NCI-H510A (cell line): ENCODE measurements at places on chromosomes 3 and 15.

- no peak for DNase-seq
These were observed 30.1 kb upstream of the C3orf80 start for GRCh38 chr3:160195106-160195505.

- DNase-seq: no peak
These were observed 1.4 kb downstream of the WDR76 start for GRCh38 chr15:43828061-43828657.

GRCh38 chr15:80240276-80240675 lies 11.7 kb downstream of the CTXND1 start:
- DNase-seq: no peak

GRCh38 chr3:11204697-11205348 lies 50.5 kb downstream of the HRH1 start:
- DNase-seq: no peak

DNA sequence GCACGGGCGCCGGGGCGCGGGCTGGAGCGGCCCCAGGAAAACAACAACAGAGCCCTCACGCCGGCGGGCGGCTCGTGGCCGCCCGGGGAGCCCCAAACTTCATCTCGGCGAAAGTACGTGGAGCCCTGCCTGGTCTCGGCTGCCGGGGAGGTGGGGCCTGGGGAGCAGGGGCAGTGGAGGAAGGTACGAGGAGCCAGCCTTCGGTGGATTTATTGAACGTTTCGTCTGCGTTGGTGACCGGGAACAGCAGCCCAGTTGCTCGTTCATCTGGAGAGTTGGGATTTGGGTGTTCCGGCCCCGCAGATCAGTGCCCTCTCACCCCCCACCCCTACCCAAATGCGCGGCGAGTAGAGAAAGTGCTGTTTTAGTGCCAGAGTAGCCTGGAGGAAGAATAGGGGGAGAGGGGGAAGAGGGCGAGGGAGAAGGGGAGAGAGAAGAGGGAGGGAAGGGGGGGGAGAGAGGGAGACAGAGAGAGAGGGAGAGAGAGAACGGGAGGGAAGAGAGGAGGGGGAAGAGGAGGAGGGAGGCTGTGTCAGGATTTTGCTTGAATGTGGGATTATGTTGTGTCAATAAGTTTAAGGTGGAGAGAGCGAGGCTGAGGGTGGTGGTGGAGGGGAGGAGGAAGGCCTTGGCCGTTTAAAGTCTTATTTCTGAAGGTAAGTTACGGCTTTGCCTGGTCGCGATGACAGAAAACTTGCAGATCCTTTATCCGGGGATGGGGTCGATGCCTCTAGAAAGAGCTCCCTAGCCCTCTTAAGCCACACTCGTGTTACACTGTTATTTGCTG lies 970 bp downstream of the BBX start:
- DNase-seq: no peak

DNA sequence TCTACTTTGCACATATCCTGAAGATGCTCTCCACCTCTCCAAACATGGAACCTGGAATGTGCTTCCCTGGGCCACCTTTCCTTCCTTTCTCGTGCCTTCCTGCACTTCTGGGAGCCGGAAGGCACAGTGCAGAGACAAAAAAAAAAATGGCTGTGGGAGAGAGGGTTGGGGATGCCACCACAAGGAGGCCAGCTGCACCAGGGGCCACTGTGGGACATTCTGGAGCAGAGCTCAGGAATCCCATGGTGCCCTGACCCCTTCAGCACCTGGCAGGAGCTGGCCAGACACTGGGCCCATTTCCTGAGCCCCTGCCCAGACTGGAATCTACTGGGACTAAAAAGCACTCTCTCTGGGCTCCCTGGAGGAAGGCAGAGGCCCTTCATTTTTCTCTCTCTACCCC lies 7.9 kb upstream of the BCL2L10 start:
- DNase-seq: no peak

DNA sequence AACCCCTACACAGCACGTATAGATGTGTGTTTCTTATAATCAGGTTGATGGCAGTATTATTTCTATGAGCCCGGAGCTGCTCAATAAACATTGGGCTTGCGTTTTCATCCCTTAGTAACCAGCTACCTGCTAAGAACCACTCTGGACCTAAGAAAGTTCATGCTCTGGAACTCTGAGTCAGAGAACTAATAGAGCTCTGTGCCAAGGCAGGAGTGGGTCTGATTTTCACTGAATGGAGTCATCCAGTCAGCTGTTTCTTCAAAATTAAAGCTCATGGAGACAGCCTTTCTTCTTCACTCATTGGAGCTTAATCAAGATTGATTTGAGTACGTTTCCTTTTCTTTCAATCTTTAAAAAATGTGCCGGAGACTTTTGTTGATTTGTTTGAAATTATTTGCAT lies 145.7 kb downstream of the BBX start:
- DNase-seq: no peak

DNA sequence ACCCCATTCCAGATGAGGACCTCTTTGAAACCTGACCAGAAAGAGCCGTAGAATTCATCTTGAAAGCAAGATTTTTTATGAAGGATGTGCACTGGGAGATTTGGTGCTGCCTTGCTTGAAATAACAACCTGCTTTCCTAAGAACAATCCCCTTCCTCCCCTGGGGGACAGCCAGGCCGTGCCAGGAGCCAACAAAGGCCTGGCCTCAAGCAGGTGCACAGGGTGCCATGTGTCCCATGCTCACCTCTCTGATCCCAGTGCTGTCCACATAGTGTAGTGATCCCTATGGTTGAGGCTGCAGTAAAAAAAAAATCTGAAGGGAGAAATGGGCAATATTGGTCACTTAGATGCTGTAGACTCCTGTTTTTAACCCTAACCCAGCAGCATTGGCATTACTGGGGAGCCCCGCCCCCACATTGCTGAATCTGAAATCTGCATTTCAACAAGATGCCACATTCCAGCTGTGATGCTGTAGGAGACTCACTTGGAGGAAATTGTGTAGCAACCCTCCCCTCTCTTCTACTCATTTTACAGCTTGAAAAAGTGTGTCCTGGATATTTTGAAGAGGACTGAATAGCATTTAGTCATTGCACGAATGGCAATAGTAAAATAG lies 171.2 kb downstream of the APBA2 start:
- DNase-seq: no peak

GRCh38 chr3:23824699-23825444 lies 19.1 kb downstream of the UBE2E1 start:
- no peak for DNase-seq

DNA sequence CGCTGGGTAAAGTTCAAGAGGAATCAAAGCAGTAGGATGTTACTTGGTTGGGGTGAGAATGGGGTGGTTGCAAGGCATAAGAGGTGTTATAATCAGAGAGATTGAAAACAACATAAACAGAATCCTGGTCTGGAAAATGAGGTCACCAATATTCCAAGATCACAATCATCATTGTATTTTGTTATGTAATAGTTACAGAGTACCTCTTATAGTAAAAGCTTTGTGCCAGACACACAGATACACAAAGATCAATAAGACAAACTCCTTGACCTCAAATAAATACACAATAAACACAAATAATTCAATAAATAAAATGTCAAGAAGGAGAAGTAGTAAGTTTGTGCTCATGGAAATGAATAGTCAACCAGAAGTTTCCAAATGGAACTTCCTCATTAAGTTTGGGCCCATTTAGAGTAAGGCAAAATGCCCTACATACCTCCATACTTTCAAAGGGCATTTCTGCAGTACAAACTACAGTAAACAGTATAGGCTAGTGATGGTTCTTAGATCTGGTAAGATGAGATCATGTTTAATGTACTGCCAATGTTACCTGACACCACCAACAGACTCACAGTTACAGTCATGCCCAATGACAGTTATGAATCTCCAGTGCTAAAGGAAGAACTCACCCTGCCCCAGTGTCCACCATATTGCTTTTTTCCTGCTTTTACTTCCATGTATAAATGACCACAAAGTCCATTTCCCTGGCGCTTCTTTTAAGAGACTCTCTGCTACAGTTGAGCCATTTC lies 93.4 kb downstream of the KCNMB2 start:
- DNase-seq: peak; percentile 50

DNA sequence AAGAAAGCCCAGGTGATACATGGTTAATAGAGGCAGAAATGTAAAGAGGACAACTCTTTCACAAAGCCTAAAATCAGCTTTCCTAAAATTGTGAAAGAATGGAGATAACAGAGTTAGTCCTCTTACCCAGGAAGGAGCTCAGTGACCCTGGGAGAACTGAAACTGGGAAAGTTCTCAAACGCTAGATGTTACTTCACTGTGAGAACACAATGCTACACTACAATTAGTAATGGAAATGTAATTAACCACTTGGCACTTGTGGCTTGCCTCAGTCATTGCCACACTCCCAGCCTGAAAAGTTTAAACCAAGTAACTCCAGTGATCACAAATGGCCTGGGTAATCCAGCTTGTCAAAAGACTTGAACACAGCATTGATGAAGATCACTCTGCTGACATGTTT lies 102.7 kb upstream of the FGF7 start:
- DNase-seq: no peak

DNA sequence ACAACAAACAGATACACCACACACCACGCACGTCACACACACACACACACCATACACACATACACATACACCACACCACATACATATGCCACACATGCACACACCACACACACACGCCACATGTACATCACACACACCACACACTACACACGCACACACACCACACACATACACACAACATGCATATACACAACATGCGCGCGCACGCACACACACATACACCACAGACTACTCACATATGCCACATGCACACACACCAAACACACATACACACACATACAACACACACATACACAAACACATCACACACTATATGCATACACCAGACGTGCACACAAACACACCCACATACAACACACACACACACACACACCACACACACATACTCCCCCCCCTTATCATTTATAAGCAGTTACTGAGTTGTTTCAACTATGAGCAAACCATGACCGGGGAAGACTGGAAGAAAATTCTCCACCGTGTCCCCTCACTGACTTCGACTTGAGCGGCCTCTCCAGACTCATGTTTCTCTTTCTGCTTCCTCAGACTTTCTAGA lies 126.7 kb upstream of the IQSEC1 start:
- no peak for DNase-seq

DNA sequence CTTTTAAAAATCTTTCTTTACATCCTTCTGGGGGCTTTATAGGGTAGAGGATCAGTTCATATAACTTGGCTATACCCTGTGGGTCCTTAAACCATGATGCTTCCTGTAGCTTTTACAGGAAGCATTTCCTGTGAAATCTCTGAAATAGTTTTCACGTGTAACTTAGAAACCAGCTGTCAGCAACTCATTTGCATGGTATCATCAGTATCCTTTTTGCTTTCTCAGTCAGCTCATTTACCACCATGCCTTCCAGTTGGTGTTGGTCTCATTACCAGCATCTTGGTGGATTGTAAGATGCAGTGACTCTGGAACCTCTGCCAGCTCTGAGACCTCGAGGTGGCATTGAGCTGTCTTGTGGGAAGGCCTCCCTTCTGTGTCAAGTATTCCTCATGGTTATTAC lies 96.7 kb upstream of the MYZAP start:
- DNase-seq: no peak

DNA sequence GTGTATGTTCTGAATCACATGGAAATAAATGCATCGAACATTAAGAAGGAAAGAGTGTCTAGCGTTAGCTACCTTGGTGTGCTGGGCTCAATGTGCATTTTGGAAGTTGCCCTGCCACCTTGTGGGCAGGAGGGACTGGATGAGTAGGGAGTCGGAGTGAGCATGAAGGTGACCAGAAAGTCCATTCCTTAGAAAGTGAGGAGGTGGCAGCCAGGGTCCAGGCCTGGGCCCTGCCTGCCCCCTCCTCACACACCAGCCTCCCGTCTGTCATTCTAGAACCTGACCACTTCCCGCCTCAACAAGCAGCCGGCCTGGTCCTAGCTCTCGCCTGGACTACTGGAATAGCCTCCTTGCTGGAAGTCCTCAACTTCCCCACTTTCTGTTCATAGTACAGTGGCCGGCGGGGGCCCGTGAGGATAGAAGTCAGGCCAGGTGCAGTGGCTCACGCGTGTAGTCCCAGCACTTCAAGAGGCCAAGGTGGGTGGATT lies 10.2 kb upstream of the GATA2 start:
- no peak for DNase-seq

GRCh38 chr15:90002428-90002844 lies 1.3 kb downstream of the ZNF710 start:
- no peak for DNase-seq

DNA sequence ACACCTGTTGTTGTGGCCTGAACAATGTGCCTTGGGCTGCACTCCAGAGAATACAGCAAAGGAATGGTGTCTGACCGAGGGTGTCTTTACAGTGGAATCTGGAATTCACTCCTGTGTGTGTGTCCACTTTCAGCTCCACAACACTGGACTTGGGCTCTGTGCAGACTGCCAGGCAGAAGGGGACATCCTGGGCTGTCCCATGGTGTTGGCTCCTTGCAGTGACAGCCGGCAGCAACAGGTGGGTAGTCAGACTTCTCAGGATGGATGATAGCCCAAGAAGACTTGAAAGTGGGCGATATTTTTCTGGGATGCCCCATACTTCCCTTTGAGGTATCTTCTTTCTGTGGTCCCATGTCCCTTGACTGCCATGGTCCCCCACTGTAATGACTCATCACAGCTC lies 45.0 kb downstream of the DPH3 start:
- no peak for DNase-seq
